ENCODE measurements at places on chromosomes 1 and 21.

- DNase-seq, result no peak
Measured at GRCh38 chr1:229068270-229068987, 202.5 kb upstream of the RAB4A start.

DNA sequence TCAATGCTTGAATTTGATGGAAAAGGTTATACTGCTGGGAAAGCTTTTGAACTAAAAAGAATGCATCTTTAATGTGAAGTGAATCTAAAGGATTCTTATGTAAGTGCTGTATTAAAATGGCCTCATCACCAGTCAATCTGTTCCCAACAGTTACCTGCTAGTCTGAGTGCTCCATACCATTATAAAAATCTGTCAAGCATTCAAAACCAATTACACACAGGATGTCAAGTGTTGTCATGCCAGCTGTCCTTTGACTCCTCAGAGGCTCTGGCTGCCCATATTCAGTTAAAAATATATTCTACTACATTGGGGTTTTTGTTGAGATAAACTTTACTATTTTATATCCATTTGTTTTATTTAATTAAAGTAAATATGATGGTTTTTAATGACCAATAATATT is 1587.7 kb downstream of the AMY1C start:
- no peak for DNase-seq

DNA sequence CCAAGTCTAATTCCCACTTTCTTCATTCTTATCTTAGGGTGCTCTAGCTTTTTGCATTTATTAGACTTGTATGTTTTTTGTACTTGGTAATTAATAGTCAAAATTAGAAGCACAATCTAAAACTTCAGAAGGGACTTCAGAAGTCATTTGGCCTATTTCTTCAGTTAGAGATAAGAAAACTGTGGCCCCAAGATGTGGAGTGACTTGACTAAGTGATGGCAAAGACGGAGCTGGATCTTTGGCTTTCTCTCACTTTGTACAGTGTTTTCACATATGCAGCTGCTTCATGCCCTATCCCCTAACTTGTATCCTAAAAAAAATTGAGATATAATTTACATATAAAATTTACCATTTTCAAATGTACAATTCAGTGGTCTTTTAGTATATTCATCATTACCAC is 21.7 kb downstream of the EPB41 start:
- DNase-seq, result no peak

- DNase-seq, result no peak
Measured at GRCh38 chr21:28018741-28019669, 973.7 kb downstream of the LTN1 start.

GRCh38 chr1:152761609-152762213 is 3.9 kb downstream of the KPRP start:
- no peak for DNase-seq

- no peak for DNase-seq
Measured at GRCh38 chr1:8517661-8518489, 200.0 kb downstream of the SLC45A1 start.

DNA sequence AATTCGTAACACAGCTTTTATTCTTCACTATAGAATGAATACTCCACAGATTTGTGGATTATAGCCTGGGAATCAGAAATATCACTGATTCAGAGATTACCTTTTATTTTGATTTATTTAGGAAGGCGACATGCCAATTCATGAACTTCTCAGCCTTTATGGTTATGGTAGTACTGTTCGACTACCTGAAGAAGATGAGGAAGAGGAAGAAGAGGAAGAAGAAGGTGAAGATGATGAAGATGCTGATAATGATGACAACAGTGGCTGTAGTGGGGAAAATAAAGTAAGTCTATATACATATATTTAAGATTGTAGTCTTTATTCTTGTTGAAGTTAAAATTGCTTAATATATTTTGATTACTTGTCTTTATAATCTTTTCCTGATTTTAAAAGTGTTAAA is 33.1 kb downstream of the MIER1 start:
- no peak for DNase-seq

- DNase-seq, result no peak
Measured at GRCh38 chr1:38885092-38885491, 3.7 kb upstream of the GJA9 start.

- no peak for DNase-seq
Measured at GRCh38 chr1:245693116-245693793, 538.5 kb downstream of the KIF26B start.

GRCh38 chr1:6041432-6042062 is 4.1 kb upstream of the KCNAB2 start:
- no peak for DNase-seq

DNA sequence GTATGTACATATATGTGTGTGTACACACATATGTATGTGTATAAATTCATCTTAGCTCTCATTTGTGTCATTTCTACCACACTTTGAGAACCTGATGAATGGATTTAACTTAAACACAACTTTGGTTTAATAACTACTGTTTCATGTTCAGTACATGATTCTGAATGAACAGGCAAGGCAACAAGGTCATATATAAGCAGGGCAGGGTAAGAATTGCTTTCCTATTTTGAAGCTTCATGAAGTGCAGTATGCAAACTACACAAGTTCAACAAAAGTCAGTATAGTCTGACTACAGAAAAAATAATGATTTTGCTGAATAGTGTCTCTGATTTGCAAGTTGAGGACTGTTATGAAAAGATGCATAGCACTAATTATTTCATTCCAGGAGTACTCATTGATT is 127.6 kb downstream of the KCNK2 start:
- no peak for DNase-seq

DNA sequence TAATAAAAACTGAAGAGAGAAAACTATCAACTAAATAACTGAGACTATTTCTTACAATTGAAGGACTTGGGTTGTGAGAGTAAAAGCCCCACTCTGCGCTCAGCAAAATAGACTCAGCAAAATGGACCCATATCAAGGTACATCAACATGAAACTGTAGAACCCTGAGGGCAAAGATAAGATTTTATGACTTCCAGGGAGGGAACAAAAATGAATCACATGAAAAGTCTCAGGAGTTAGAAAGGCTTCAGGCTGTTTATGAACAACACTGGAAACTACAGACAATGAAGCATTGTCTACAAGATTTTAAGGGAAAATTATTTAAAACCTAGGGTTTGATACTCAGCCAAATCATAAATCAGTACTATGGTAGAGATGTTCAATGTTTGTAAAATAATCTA is 434.3 kb downstream of the PTPRC start:
- DNase-seq, result no peak

DNA sequence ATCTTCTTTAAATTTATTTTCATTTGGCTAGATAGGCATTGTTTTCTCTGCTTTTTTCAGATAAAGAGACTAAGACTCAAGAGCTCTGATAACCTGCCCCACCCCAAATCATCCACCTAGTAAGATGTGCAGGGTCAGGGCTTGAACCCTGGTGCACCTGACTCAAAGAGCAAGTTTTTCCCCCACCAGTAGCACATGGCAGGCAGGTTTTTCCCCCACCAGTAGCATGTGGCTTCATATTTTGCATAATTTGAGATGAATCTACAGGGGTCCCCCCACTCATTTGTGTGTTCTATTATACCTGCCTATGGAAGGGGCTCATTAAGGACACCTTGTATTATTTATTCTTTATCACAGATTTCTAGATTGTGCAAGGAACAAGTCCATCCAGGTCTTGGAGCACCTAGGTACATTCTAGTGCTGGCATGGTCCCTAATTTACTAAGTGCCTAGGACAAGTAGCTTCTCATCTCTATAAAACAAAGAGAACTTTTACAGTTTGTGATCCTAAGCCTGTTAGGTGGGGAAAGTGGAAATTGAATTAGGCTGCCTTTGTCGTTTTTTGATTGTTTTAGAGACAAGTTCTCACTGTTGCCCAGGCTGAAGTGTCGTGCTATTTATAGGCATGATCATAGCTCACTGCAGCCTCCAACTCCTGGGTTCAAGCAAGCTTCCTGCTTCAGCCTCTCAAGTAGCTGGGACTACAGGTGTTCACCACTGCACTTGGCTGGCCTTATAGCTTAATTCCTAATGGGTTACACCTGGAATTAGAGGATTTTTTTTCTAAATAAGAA is 13.2 kb upstream of the CTSE start:
- DNase-seq, result no peak

GRCh38 chr1:53219711-53220110 is 723 bp downstream of the CZIB start:
- no peak for DNase-seq

- peak; percentile 10 for DNase-seq
Measured at GRCh38 chr1:91885213-91885715, 687 bp downstream of the TGFBR3 start.

GRCh38 chr1:236914375-236914774 is 89.9 kb downstream of the MT1HL1 start:
- DNase-seq, result no peak

GRCh38 chr21:14890141-14890540 is 174.7 kb downstream of the NRIP1 start:
- no peak for DNase-seq

DNA sequence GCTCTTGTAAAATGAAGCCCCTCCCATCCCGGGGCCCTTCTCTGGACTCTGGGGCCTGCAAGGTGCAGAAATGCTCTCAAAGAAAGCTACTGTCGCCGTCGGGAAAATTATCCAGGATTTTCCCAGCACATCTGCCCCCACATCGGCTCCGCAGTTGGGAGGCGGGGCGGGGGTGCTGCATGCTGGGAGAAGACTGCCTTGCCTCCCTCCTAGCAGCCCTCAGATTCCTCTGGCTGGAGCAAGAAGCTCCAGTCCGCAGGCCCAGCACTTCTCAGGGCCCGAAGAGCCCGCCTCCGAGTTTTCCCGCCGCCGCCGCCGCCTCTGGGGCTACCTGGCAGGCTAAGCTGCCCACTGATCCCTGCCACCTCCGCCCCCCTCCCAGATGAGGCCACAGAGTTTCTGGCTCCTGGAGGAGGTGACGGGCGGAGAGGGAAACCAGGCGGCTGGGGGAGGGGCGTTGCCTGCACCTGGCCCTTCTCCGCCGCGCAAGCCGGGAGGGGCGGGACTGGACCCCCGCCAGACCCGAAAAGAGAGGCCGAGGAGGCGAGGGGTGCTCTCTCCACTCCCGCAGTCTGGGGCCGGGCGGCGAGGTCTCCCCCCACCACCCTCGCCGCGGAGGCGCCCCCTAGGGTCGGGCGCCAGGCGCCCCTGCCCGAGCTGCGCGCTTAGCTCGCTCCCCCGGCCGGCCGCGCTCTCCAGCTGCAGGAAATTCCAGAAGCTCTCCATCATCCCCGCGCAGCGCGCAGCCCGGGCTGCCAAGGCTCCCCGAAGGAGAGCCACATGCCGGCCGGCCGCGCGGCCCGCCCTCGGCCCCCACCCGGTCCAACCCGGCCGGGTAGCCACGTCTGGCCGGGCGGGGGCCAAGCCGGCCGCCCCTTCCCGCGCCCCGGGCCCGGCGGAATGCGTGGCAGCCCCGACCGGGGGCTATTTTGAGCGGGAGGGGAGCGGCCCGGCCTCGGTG is 28.8 kb downstream of the AHDC1 start:
- DNase-seq, result no peak

GRCh38 chr1:89910780-89911179 is 84.1 kb upstream of the ZNF326 start:
- DNase-seq, result no peak

DNA sequence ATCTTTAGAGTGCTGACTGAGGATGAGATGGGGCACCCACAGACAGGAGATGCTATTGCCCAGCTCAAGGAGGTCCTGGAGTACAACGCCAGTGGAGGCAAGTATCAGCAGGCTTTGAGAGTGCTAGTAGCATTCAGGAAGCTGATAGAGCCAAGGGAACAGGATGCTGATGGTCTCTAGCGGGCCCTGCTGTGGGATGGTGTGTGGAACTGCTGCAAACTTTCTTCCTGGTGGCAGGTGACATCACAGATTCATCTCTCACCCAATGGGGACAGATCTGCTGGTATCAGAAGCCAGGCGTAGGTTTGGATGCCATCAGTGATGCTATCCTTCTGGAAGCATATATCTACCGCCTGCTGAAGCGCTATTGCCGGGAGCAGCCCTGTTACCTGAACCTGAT is 609.8 kb upstream of the NCAM2 start:
- no peak for DNase-seq

DNA sequence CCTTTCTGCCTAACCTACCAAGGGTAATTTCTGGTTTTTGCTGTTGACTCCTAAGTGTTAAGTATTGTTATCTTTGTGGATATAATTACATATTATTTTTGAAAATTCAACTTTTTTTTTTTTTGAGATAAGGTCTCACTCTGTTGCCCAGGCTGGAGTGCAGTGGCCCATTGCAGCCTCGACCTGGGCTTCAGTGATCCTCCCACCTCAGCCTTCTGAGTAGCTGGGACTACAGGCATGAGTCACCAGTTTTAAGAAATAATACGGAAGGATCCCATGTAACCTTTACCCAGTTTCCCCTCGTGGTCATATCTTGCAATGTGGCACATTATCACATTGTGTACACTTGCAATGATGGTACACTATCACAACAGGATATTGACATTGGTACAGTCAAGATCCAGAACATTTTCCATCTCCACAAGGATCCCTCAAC is 3.1 kb downstream of the CHD1L start:
- no peak for DNase-seq

GRCh38 chr1:5659606-5660005 is 332.6 kb downstream of the NPHP4 start:
- DNase-seq, result no peak

DNA sequence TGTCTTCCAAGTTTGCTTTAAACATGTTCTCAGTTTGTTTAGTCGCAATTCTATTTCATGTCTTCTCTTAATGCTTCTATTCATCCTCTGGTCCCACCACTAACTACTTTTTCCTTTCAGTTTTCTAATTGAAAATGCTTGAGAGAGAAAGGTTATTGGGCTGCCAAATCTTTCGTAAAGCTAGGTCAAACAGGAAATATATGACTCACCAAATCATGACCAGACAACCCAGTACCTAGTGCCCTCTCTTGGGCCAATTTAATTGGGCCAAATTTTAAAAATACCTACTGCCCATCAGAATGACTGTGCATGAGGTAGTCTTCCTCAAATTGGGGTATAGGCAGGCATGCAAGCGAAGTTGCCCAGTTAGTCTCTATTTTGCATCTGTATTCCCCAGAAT is 295.4 kb upstream of the PBX1 start:
- DNase-seq, result no peak

- no peak for DNase-seq
Measured at GRCh38 chr21:41778930-41779600, 12.2 kb upstream of the RIPK4 start.

DNA sequence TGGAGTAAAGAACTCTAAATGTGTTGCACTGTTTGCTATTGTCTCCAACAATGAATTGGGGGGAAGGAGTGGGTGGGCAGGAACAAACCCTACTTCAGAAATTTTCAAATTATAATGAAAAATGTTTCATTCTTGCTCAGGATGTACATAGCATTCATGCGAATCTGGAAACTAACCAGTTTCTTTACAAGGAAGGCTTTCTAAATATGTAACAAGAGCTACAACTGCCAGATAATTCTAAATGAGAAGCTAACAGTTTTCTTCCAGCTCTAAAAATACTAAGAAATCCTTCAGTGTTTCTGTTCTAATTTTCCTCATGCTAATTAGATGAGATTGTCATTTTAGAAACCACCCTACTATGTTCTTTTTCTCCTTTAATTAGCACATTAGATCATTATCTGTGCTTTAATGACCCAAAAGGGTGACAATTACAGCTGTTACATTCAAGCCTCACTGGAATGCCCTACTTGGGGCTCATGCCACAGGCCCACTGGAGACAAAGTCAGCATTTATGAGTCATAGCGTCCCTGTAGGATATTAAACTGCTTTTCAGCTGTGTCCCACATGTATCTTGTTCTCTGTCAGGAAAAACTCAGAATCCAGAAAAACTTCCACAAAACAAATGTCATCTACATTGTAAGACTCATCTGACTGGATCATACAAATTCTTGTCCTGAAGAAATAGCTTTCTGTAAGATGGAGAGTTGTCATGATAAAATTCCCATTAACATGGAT is 804.6 kb upstream of the CXADR start:
- no peak for DNase-seq

GRCh38 chr1:226492426-226493137 is 56.0 kb upstream of the STUM start:
- DNase-seq, result no peak

Measured in activated T-helper 1 cell treated with anti-CD3 and anti-CD28 coated beads, Interleukin-2, amount 50 U/mL, for 16 hours (primary cell).